ENCODE measurements at places on chromosomes 1 and 21.

DNA sequence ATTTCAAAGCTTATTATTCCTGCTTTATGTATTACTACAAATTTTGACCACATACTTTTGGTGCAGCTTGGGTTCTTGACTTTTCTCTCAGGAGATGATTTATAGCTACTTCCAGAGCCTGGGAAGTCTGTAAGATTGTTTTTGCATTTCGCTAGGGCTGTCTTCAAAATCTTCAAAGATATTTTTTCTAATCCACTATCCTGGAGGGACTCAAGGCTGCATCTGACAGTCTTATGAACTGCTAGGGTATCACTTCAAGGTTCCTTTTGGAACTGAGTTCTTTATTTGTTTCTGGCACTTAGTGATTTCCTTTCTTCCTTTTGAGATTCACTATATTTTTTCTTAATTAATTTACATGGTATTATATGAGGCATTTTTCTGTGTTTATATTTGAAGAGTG is 90.0 kb upstream of the LYPLAL1 start:
- no peaks in the 10 kb centered on the region for H3K4me1 ChIP-seq
- no peaks in the 10 kb centered on the region for H3K27me3 ChIP-seq

- H3K27me3 ChIP-seq: peaks cover 23% of the 10 kb centered on the region
- H3K4me3 ChIP-seq: no peak overlapping the region
- no peak overlapping the region for H3K27ac ChIP-seq
Observed at GRCh38 chr1:154802336-154802969, 67.6 kb downstream of the KCNN3 start.

- H3K4me1 ChIP-seq: no peaks in the 10 kb centered on the region
- H3K4me3 ChIP-seq: no peak overlapping the region
- H3K27ac ChIP-seq: no peak overlapping the region
- no peaks in the 10 kb centered on the region for H3K36me3 ChIP-seq
- H3K27me3 ChIP-seq: no peaks in the 10 kb centered on the region
- no peak for DNase-seq
Observed at GRCh38 chr1:72938408-72938807, 656.1 kb upstream of the NEGR1 start.

DNA sequence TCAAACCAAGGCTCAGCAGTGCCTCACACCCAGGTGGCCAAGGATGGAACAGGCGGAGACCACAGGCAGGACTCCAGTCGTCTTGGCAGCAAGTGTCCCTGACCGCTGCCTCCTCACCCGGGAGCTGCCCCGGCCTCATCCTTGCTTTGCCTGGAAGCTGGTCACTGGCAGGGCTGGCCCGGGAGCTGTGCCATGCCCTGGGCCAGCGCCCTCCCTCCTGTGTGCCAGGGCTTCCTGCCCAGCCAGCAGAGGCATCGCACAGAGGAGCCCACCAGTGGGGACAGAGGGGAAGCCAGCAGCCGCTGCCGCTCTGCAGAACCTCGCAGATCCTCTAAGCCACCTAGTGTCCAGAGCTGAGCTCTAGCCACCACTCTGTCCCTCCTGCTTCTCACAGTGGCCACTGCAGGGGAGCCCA is 7.8 kb downstream of the CASZ1 start:
- peaks cover 31% of the 10 kb centered on the region for H3K27me3 ChIP-seq
- no peaks in the 10 kb centered on the region for H3K36me3 ChIP-seq
- H3K4me3 ChIP-seq: no peak overlapping the region
- peaks cover 4% of the 10 kb centered on the region for H3K4me1 ChIP-seq

DNA sequence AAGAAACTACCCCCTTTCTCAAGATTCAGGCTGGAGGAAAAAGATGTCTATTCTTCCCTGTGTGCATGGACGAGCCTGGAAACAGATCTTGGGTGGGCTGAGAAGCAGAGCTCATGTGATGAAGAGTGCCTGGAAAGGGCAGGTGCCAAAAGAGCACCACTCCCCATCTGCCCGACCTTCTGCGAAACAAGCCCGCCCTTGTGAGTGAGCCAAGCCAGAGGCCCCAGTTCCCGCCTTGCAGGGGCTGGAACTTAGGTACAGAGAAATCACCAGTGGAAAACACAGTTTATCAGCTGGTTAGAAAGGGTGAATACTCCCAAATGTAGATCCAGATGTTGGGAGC is 26.7 kb upstream of the A3GALT2 start:
- peak overlapping the region; percentile 86 for H3K4me3 ChIP-seq
- peaks cover 29% of the 10 kb centered on the region for H3K36me3 ChIP-seq
- H3K27ac ChIP-seq: no peak overlapping the region
- H3K27me3 ChIP-seq: peaks cover 3% of the 10 kb centered on the region
- H3K4me1 ChIP-seq: peaks cover 51% of the 10 kb centered on the region
- no peak for DNase-seq

- H3K4me3 ChIP-seq: no peak overlapping the region
- DNase-seq: peak; percentile 9
- no peak overlapping the region for H3K27ac ChIP-seq
- no peaks in the 10 kb centered on the region for H3K36me3 ChIP-seq
- H3K4me1 ChIP-seq: peaks cover 7% of the 10 kb centered on the region
- H3K27me3 ChIP-seq: peaks cover 3% of the 10 kb centered on the region
Observed at GRCh38 chr1:240575981-240576662, 35.8 kb downstream of the GREM2 start.

GRCh38 chr1:48249868-48250267 is 27.4 kb downstream of the SLC5A9 start:
- no peaks in the 10 kb centered on the region for H3K36me3 ChIP-seq
- no peak overlapping the region for H3K4me3 ChIP-seq
- no peaks in the 10 kb centered on the region for H3K27me3 ChIP-seq

DNA sequence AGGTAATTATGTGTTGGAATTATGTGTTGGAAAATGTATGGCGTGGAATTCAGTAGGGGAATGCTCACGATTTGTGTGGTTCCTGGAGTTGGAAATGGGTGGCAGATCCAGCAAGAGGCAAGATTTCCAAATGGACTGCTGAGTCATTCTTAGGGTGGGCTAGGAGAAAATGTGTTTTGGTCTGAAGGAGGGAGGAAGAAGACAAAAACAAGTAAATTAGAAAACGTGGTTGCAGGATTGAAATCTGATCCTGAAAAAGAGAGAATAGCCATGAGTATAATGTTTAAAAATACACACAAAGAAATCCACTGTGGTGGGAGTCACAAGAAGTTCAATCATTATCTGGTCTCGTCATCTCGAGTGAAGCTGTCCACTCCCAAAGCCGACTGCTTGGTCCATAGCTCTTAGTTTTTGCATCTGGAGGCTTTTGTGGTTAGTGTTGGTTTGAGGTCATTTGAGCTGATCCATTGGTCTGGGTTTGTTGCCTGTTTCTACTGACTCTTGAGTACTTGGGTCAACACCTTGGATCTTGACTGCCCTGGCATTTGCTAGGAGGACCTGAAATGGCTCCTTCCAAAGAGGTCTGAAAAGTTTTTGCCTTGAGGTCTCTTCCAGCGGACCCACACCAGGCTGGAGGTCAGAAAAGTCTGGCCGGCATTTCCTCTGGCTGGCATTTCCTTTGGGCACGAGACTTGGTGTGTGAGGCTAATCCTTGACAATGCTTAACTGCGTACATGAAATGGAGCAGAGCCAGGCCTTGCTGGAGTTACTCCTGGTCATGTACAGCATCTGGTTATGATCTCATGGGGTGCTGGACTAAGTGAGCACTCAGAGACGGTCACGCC is 9.2 kb downstream of the MX2 start:
- DNase-seq: no peak
- H3K27me3 ChIP-seq: no peaks in the 10 kb centered on the region
- peaks cover 29% of the 10 kb centered on the region for H3K4me1 ChIP-seq
- H3K4me3 ChIP-seq: peak overlapping the region; percentile 71
- H3K27ac ChIP-seq: no peak overlapping the region

- no peak for DNase-seq
- H3K4me3 ChIP-seq: no peak overlapping the region
- H3K27ac ChIP-seq: no peak overlapping the region
Observed at GRCh38 chr1:115295904-115296696, 41.9 kb downstream of the NGF start.

- no peaks in the 10 kb centered on the region for H3K36me3 ChIP-seq
- no peaks in the 10 kb centered on the region for H3K4me1 ChIP-seq
- no peak overlapping the region for H3K4me3 ChIP-seq
- H3K27ac ChIP-seq: no peak overlapping the region
Observed at GRCh38 chr1:237779356-237779755, 111.4 kb downstream of the ZP4 start.

GRCh38 chr1:91727763-91728162 is 158.2 kb downstream of the TGFBR3 start:
- no peak overlapping the region for H3K4me3 ChIP-seq
- no peak overlapping the region for H3K27ac ChIP-seq
- peaks cover 41% of the 10 kb centered on the region for H3K4me1 ChIP-seq
- H3K27me3 ChIP-seq: no peaks in the 10 kb centered on the region
- DNase-seq: no peak

- no peak overlapping the region for H3K4me3 ChIP-seq
- H3K4me1 ChIP-seq: peaks cover 24% of the 10 kb centered on the region
- no peaks in the 10 kb centered on the region for H3K27me3 ChIP-seq
- peak overlapping the region; percentile 76 for H3K27ac ChIP-seq
- peak; percentile 23 for DNase-seq
Observed at GRCh38 chr1:27555700-27556424, 48.1 kb downstream of the AHDC1 start.

GRCh38 chr1:30195424-30196134 is 527.8 kb downstream of the MATN1 start:
- H3K4me3 ChIP-seq: no peak overlapping the region
- H3K27me3 ChIP-seq: peaks cover 10% of the 10 kb centered on the region
- H3K4me1 ChIP-seq: peaks cover 11% of the 10 kb centered on the region

DNA sequence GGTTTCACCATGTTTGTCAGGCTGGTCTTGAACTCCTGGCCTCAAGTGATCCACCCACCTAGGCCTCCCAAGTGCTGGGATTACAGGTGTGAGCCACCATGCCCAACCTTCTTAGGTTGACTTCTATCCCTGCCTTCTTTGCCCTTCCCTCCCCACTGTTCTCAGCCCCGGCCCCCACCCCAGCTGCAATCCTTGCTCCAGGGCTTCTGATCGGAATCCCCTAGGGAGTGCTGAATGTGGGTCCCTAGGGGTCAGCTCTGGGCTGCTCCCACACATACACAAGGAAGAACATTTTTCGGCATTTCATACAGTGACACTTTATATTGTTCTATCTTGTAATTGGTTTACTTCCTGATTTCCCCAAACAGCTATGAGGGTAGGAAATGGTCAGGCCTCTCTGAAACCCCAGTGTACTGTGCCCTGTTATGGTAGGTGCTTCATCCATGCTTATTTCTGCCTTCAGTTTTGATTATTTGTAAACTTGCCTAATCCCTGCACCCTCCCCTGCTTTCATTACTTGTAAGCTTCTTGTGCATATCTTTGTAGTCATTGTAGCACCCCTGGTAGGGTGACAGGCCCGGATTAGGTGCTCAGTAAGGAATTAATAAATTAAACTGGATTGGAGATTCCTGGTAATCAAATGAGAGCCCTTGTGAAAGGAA is 5.8 kb upstream of the SRP9 start:
- no peak for DNase-seq
- H3K4me1 ChIP-seq: peaks cover 3% of the 10 kb centered on the region
- H3K27ac ChIP-seq: no peak overlapping the region
- peaks cover 2% of the 10 kb centered on the region for H3K27me3 ChIP-seq

DNA sequence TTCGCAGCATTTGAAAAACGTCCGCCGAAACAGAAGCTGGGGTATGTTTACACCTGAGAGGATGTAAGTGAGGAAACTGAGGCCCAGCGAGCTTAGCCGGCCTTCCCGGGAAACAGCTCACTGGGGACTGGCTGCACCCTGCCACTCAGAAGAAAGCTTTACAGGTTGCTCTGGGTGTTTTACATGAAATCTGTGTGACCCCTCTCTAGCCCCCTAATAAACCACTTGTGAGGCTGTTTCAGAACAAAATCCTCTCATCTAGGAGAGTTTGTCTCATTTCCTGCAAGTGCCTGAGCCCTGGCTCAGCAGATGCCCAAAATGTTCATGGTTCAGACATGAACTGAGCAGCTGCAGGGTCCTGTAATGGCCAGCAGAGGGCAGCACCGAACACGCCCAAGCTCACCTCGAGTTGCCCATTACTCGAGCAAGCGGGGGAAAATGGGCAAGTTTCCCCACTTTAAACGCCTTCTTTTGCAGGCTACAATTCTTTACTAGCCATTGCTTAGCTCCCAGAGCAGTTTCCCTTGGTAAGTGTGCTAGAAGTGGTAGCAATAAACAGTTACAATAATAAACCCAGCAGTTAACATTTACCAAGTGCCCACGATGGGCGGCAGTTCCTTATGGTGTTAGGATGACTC is 76.4 kb downstream of the FHAD1 start:
- peak; percentile 61 for DNase-seq
- peaks cover 5% of the 10 kb centered on the region for H3K4me1 ChIP-seq

- H3K27me3 ChIP-seq: no peaks in the 10 kb centered on the region
- no peaks in the 10 kb centered on the region for H3K4me1 ChIP-seq
- H3K27ac ChIP-seq: no peak overlapping the region
- H3K36me3 ChIP-seq: no peaks in the 10 kb centered on the region
- H3K4me3 ChIP-seq: no peak overlapping the region
Observed at GRCh38 chr1:215018555-215018954, 64.0 kb upstream of the KCNK2 start.

GRCh38 chr1:212981571-212982328 is 31.4 kb downstream of the VASH2 start:
- DNase-seq: no peak
- H3K27me3 ChIP-seq: no peaks in the 10 kb centered on the region
- H3K27ac ChIP-seq: no peak overlapping the region
- no peak overlapping the region for H3K4me3 ChIP-seq
- H3K4me1 ChIP-seq: peaks cover 13% of the 10 kb centered on the region
- no peaks in the 10 kb centered on the region for H3K36me3 ChIP-seq

- peaks cover 18% of the 10 kb centered on the region for H3K27me3 ChIP-seq
- no peak within 1 kb of the TSS for H3K27ac ChIP-seq
- peak within 1 kb of the TSS; percentile 65 for H3K4me3 ChIP-seq
- DNase-seq: peak; percentile 78
- H3K36me3 ChIP-seq: no peaks in the 10 kb centered on the region
Observed at GRCh38 chr1:52842643-52843310, at the start of gene ZYG11A. Gene ZYG11A, plus strand, starts transcription at chr1:52842760. Its CDS starts 124 bp downstream, at chr1:52842884.

DNA sequence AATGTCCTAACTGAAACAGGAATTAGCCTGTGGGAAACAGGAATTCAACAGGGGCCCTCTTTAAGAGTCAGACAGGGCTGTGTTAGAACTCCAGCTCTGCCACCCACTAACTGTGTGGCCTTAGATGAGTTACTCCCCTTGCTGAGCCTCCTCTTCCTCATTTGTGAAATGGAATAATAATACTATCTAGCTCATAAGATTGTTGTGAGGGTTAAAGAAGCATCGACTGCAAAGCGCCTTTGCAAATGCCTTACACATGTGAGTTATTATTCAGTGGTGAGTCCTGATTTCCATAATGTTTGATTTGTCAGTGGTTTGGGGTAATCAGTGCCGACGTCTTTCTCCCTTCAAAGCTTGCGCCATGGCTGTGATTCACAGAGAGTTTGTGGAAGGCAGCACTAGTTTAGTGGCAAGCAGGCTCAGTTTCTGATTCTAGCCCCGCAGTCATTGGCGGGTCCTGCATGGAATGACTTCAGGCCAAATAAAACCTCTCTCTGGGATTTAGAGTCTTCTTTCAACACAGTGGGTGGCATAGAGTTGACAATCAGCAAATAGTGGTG is 388.5 kb downstream of the PLPP3 start:
- no peaks in the 10 kb centered on the region for H3K4me1 ChIP-seq
- DNase-seq: no peak
- no peaks in the 10 kb centered on the region for H3K36me3 ChIP-seq
- H3K27me3 ChIP-seq: no peaks in the 10 kb centered on the region
- no peak overlapping the region for H3K4me3 ChIP-seq

Measured in activated T-helper 2 cell treated with anti-CD3 and anti-CD28 coated beads, Interferon-gamma antibody, Interleukin-2, Interleukin-4, amounts not matched to agents 10 μg/mL and 5 μg/mL and 100 μg/mL, durations not matched to agents 14 hours and 24 hours and 36 hours (primary cell).